ENCODE measurements at places on chromosomes 5 and 9.

DNA sequence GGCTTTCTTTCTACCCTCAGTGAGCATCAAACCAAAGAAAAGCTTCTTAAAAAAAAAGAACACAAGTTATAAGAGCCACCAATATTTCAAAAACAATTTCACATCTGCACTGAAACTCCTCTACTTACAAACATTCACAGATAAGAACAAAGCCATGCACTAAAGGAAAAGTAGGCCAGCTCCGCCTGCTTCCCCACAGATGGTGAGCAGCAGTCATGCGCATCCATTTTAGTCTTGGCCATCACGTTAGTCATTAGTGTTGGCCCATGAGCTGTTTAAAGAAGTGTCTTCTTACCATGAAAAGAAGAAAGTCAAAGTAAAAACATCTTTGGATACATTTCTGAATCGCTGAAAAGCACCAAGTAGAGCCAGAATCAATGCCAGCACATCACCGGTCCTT is 40.0 kb upstream of the SMIM23 start:
- no peak for DNase-seq

GRCh38 chr9:89743216-89743572 is 138.4 kb downstream of the GADD45G start:
- DNase-seq, result no peak

- no peak for DNase-seq
Observed at GRCh38 chr5:154966874-154967273, 26.0 kb downstream of the MRPL22 start.

- DNase-seq, result no peak
Observed at GRCh38 chr9:124783830-124784229, 6.9 kb downstream of the OLFML2A start.

DNA sequence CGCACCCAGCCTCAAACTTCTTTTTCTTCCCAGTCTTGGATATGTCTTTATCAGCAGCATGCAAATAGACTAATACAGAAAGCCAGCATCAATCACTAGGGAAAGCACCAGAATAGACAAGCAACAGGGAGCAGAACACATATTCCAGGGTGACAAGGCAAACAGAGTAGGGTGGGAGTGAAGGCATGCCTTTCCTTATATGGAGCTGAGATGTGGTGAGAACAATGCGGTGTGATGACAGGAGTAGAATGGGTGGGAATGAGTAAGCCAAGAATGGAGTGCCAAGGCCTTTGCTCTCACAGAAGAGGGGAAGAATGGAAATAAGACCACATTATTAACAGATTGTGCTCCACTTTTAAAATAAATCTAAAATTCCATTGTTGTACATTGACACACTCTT is 115.6 kb downstream of the CETN3 start:
- peak; percentile 8 for DNase-seq

GRCh38 chr9:136614372-136614922 is 48.3 kb upstream of the EGFL7 start:
- DNase-seq, result no peak

Measured in NT2/D1 (cell line).